Hematopoietic multipotent progenitor cell treated with erythropoietin and hydrocortisone succinate and interleukin-3 and kit ligand, for 4 days (in vitro differentiated cells): ENCODE measurements at places on chromosomes 12 and 14.

GRCh38 chr14:68418174-68419118, 374.4 kb downstream of the ZFP36L1 start:
- no peak for DNase-seq

- no peak for DNase-seq
These were observed 14.3 kb upstream of the IFI27L2 start for GRCh38 chr14:94143711-94144110.

DNA sequence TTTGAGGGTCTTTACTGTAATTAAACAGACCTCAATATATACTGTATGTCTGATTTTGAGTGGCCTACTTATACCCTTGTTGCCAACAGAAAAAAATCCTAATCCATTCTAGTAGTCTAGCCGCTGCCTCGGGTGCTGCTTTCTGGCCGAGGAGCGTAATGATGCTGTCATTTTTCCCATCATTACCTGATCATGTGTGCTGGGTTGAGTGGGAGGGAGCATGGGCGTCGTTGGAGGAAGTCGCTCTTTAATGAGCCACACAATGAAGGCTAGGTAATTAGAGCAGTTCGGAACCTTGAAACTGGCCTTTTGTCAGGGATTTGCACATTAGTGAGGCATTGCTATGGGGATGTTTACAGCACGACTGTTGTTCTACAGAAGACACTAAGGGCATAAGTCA, 76.1 kb upstream of the RFX4 start:
- no peak for DNase-seq

GRCh38 chr12:61521258-61521657, 738.9 kb upstream of the USP15 start:
- DNase-seq, result no peak

- DNase-seq, result no peak
These were observed 86.6 kb downstream of the NINJ2 start for GRCh38 chr12:576615-577110.

DNA sequence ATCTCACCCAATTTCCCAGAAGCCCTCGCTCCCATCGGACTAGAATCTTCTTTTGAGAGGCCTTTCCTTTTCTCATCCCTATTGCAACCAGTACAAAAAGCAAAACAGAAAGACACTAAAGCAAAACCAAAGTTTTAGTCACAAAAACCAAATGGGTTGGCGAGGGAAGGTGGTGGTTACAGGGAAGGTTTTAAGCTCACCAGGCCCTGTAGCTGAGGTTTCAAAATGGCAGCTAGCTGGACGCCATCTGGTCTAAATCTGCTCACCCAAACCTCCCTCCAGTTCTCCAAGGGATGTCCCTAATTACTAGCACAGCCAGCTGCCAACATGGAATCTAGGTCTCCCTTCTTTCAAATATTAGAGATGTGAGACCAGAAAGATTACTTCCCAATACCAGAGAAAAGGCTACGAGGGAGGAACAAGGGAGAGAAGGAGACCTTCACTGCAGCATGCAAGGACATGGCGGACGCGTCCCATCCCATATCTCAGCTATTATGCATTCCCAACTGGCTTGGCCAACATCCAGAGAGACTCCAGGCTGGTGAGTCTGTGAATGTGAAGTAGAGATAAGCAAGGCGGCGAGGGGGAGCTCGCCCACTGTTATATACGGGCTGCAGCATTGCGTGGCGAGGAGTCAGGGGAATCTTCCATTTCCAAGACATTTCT, 70.8 kb downstream of the DPF3 start:
- peak; percentile 66 for DNase-seq

GRCh38 chr14:100065111-100065871, at the start of gene EVL:
EVL (plus strand) TSS chr14:100065422; CDS start chr14:100065501, 79 bp downstream.
- DNase-seq, result peak; percentile 83

DNA sequence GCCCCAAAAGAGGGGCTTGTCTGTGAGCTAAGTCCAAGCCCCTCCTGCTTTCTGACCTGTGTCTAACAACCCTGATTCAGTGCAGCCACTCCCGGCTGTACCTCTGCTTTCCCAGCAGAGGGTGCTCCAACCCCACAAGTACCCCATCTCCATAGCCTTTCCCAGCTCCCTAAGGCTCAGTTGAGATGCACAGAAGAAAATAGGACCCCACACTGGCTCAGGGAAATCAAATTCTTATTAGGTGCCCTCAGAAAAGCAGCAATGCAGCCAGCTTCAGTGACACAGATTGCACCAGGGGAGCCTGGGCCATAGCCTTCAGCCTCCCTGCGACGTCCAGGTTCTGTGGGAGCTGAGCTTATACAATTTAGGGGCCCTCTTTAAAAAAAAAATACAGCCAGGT, 49.9 kb downstream of the LRRC74A start:
- peak; percentile 79 for DNase-seq

DNA sequence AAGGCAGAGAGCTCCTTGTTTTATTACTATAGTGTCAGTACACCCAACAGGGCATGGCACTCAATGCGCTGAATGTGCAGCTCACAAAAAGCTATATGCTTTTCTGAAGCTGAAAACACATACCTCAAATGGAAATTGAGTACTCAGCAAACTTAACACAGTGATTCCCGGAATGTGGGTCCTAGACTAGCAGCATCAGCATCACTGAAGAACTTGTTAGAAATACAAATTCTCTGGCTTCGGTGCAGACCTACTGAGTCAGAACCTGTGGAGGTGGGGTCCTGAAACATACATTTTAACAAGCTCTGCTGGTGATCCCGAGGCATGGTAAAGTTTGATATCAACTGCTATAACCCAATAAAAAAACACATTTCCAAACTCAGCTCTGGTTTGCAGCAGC, 14.9 kb downstream of the RERG start:
- no peak for DNase-seq

- DNase-seq, result peak; percentile 86
These were observed at the start of gene GCH1 for GRCh38 chr14:54902521-54903420. GCH1 (minus strand) TSS chr14:54902826; CDS start chr14:54902663, 163 bp downstream.

GRCh38 chr12:102023343-102023930, 38.4 kb downstream of the WASHC3 start:
- no peak for DNase-seq

DNA sequence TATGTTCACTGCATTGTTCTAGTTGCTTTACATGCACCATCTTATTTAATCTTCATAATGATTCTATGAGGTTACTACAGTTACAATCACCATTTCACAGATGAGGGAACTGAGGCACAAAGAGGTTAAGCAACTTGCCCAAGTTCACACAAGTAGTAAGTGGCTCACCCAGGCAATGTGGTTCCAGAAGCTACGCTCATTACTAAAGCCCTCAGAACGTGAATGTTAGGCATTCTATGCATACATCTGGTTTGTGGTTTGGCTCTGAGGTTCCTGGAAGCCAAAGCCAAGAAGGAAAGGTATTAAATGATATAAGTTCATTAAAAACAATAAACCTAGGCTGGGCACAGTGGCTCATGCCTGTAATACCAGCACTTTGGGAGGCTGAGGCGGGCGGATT, 14.4 kb upstream of the VRTN start:
- DNase-seq, result no peak

DNA sequence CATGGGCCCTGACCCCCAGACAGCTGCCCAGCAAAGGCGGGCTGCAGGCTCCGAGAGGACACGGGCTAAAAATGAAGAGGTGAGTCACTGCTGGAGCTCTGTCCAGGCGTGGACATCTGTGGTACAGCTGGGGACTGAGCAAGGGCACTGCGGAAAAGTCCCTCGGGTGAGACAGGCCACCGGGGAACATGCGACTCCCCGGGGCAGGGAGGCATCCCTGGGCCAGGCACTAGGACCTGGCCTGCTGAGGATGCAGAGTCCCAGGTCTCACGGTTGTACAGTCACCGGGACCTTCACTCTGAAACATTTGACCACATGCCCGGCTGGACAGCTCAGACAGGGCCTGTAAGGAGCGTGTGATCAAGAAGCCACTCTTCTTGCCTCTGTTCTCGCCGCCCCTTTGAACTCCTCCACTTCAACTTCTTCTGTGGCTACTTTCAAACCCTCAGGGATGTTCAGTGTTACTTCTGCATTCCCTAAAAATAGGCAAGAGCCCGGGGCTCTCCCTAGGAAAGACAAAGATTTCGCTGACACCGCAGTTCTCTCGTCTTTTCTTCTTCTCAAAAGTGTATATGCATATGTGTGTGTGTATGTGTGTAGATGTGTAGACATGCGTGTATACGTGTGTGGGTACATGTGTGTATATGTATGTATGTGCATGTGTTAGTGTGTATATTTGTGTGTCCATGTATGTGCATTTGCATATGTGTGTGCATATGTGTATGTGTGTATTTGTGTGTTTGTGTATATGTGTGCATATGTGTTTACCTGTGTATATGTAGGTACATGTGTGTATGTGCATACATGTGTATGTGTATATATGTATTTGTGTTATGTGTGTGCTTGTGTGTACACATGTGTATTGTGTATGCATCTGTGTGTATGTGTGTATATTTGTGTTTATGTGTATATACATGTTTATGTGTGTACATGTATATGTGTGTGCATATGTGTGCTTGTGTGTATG, 5.0 kb upstream of the RFLNA start:
- no peak for DNase-seq

DNA sequence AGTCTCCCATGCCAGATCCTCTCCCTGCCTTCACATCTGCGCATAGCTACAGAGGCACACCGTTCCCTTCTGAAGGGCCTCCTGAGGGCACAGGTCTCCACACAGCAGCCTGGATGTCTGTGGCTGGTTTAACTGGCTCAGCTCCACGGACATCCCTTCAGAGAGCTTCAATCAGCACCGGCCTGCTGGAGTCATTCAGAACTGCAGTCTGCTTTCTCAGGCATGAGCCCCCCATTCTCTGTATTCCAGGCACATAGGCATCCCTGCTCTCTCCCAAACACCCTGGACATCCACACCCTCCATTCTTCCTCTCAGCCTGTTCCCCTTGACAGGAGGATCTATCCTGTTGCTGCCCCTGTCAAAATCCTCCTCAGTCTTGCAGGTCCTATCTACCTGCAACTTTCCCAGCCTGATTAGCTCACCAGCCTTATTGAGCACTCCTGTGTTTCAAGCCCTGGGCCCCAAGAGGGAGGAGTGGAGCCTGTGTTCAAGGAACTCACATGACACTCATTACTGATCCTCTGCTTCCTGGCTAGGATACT, 2.9 kb upstream of the DHRS2 start:
- DNase-seq, result no peak

DNA sequence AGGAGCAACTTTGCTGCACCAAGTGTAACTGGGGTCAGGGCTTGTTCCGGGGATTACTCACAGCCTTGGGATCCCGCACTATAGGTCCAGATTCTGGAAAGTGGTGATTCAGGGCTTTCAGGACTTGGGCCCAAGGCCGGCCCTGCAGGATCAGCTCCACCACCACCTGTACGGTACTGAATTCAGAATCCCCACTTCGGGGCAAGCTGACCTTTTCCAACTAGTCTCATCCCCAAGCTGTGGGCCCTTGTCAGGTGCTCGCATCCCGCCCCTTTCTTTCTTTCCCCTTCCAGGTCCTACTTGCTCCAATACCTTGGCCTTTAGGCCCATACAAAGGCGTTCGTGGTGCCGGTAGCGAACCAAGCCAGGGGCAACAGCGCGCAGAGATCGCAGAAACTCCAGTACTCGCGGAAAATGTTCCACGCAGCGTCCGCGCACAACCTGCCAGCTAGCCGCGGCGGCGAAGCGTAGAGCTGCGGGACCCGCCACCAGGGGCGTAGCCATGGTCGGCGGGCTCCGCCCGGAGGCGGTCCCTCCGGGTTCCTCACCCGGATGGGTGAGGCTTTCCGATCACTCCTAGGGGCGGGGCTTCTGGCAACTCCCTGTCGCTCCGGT, 487 bp downstream of the TINF2 start:
- DNase-seq, result peak; percentile 98

DNA sequence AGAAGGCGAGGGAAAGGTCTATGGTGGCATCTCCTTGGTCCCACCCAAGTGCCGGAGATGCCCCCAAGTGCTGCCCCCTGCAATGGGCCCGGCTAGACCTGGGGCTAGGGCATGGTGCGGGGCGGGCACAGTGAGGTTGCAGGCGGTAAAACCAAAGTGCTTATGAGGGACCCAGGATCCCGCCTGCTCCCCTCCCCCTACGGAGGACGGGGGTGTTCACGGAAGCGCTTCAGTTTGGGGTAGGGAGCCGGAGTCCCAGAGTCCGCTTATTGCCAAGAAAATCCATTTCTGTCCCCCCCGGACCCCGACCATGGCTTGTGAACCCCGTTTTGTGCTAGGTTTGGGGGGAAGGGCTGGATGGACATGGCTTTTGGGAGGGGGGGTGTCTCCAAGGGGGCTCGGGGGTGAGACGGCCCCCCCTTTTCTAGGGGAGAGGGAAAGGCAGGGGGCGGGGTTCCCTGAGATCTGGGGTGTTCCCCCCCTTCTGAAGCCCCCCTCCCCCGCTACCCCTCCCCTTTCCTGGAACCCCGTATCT, 5.4 kb upstream of the GPR84 start:
- DNase-seq, result no peak

DNA sequence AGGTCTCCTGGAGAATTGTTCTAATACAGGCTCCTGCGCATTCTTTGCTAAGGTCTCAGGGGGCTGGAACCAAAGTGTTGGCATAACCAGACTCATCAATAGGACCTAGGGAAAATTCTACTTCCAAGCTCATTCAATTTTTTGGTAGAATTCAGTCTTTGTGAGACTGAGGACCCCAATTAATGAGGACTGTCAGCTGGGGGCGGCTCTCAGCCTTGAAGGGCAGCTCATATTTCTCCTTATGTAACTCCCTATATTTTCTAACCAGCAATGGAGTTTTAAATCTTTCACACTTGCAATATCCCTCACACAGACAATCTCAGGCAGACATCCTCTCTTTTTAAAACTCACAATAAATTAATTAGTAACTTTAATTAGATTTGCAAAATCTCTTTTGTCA, 476.4 kb upstream of the LRFN5 start:
- no peak for DNase-seq

DNA sequence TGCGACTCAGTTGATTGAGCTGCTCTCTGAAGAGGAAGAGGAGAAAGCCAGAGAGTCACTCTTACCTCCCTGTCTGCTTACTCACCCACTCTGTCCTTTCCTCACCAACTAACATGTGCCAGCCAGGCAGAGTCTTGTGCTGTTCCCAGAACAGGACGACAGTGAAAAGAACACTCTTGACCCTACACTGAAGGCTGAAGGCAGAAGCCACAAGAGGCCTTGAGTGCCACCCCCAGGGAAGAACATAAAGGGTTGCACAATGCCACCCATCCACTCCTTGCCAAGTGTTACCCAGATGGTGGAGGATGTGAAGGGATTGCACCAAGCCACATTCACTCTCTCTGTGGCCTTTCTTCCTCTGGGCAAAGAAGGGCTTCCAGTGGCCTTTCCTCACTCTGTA, 12.8 kb downstream of the ABHD4 start:
- no peak for DNase-seq

- DNase-seq, result no peak
These were observed 34.2 kb downstream of the ATP2B1 start for GRCh38 chr12:89674326-89674942.
